Stimulated activated CD8-positive, alpha-beta memory T cell treated with anti-CD3 and anti-CD28 coated beads, Interleukin-15, amount 100 ng/mL, for 24 hours (primary cell): ENCODE measurements at places on chromosomes 4 and X.

- no peak for DNase-seq
These were observed 8.0 kb downstream of the PPARGC1A start for GRCh38 chr4:23881674-23882337.

DNA sequence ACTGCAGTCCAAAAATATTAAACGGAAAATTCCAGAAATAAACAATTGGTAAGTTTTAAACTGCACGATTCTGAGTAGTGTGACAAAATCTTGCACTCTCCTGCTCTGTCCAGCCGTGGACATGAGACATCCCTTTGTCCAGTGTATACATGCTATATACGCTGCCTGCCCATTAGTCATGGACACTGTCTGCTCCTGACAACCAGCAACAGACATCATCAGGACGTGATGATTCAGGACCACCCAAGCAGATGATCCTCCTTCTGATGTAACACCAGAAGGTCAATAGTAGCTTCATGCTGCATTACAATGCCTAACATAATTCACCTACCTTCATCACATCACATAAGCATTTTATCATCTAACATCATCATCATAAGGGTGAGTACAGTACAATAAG, 36.3 kb downstream of the ATRX start:
- no peak for DNase-seq

DNA sequence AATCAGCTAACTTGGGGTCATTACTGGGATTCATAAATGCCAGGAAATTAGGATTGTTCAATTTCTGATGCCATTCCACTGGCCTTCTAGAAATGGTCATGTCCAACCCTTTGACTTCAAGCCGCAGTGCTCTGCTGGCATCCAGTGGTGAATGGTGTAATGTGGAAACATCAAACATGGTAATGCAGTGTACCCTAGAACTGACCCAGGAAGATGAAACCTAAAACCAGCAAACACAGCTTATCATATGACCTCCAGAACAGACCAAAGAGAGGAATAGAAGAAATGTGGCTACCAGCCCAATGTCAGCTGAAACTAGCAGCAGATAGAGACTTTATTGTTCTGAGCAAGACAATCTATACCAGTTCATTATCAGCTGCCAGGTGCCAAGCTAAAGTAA, 13.8 kb downstream of the CXCL13 start:
- DNase-seq, result no peak

DNA sequence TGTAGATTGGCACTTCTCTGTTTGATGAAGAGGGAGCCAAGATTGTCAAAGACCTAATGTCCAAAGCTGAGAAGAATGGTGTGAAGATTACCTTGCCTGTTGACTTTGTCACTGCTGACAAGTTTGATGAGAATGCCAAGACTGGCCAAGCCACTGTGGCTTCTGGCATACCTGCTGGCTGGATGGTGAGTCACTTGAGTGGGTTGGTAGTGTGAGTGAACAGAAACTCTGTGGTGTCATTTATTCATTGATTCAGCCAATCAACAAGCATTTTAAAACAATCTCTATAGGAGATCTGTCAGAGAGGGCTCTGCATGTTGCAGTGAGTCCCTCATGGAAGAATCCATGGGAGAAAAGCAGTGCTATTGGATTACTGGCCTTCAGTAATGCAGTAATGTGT, 16.3 kb downstream of the TAF9B start:
- no peak for DNase-seq

DNA sequence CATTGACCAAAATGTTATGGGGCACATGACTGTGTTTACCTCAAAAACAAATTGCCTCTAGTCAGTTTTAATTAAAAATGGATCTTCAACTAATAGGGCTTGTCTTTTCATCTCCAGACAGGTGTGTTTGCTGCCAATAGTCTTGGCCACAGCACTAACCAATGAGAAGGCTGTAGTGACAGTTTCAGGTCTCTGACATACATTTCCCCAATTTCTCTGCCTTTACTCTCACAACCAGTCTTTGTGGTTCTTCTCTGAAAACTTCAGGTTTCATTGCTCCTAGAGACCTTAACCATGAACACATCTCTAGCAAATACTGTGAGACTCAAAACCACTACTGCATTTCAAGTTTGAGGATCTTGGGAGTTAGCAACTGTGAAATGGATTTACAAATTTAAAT, 3.5 kb upstream of the EDNRA start:
- no peak for DNase-seq

GRCh38 chr4:2365913-2366210, 52.6 kb downstream of the ZFYVE28 start:
- DNase-seq, result no peak

DNA sequence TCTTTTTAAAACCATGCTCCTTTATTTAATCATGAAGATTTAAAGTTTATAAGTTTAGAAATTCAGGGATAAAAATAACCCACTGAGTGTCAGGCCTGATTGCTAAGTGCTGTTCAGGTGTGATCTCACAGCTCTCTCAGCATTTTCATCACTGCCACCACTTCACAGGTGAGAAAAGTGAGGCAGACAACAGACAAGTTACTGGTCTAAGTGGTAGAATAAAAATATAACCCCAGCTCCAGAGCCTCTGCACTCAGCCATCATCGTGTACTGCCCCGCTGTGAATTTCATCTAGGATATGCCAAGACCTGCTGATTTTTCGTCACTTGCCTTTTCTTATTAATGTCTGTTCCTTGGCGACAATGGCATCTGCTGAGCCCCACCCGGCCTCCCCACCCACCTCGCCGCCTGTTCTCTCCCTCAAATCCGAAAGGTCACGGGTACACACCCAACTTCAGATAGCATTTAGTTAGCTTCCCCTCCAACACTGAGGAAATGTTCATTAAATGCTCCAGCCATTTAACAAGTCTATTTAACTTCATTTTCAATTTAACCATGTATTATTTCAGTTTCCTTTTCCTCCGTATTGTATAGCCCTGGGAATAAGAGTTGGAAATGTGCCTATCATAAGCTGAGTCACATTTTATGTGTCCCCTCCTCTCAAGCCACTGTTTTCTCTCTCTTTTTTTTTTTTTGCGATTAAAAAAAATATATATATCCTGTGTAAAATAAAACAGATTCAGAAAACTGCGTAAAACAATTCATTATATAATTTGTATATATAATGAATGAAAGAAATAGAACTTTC, 236.5 kb downstream of the CBR4 start:
- DNase-seq, result no peak

DNA sequence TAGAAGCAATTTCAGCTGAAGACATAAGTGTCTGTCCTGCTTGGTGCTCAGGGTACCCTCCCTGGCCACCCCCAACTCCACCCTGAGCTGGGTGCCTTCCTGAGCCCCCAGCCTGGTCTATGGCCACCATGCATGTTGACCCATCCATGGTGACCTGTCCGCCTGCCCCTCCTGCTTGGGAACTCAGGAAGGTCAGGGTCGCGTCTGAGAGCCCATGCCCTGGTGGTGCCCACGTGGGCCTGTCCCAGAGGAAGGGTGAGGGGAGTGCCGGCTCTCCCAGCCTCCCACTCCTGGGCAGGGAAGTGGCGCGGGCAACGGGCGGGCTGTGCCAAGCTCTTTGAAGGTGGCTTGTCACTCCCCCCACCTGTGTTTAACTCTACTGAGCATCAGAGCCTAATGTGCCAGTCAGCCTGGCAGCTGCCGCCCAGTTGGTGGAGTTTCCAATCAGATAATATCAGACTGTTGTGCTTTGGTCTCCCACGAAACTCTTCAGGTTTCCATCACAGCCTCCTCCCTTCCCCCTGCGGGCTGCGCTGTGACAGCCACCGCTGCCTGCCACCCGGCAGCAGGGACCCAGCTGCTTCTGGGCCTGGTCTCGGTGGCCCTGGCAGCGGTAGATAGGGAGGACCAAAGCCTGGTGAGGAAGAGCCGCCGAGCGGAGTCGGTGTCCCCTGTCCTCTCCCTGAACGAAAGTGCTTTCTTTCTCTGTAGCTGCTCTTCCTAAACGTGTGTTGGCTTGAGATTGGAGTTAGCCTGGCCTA, 4.8 kb downstream of the SH3BP2 start:
- DNase-seq, result no peak

DNA sequence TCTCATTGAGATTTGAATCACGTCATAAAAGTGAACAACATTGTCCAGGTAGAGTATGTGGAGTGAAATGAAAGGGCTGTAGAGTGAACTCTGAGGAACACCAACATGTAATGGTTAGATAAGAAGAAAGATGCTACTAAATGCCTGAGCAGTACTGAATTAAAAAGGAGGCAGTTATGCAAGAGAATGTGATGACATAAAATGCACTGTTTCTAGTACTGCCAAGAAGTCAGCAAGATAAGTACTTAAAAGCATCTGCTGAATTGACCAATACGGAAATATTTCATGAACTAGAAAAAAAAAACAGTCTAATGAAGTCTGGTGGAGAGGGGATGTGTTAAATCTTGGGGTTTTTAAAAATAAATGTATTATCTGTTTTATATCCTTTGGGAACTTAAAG, 583.8 kb upstream of the GALNT7 start:
- DNase-seq, result no peak

DNA sequence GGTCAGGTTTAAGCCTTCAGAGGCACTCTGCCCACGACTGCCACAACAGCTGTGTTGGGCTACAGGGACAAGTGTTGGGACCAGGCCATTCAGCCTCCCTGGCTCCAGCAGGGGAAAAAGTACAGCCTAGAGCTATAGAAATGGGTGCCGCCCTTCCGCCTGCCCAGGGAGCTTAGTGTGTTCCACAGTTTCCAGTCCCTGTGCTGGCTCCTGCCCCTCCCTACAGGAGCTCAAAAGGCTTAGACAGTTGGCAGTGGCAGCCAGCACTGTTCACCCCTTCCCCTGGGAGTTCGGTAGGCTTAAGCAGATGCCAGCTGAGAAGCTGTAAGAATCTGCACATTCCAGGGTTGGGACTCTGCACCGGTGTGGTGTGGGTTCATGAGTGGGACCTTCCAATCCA, 408.2 kb upstream of the INTU start:
- no peak for DNase-seq

- no peak for DNase-seq
These were observed 14.6 kb downstream of the DDX3X start for GRCh38 chrX:41348551-41348950.

- DNase-seq, result no peak
These were observed 274.6 kb downstream of the DHRSX start for GRCh38 chrX:2226182-2226581.

- no peak for DNase-seq
These were observed 153.4 kb downstream of the PPARGC1A start for GRCh38 chr4:23736466-23736865.

GRCh38 chr4:179709961-179710624, 2267.9 kb upstream of the AGA start:
- no peak for DNase-seq

DNA sequence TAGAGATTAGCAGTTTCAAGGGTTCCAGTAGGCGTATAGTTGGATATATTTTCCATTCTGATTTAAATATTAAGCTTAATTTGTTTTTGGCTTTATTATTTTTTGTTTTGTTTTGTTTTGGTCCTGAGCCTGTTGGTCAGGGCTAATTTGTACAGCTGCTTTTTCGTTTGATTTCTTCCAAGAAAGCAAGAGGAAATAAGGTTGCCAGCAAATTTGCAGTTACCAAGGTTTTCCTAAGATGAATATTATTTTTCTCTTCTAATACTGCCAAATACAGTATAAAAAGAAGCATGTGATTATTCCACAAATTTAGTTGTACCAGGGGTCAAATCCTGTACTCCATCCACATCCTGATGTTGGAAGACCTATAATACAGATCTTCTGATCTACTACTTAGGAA, 24.9 kb downstream of the PLAC1 start:
- DNase-seq, result no peak

GRCh38 chr4:80125252-80126177, 52.5 kb upstream of the ANTXR2 start:
- no peak for DNase-seq

DNA sequence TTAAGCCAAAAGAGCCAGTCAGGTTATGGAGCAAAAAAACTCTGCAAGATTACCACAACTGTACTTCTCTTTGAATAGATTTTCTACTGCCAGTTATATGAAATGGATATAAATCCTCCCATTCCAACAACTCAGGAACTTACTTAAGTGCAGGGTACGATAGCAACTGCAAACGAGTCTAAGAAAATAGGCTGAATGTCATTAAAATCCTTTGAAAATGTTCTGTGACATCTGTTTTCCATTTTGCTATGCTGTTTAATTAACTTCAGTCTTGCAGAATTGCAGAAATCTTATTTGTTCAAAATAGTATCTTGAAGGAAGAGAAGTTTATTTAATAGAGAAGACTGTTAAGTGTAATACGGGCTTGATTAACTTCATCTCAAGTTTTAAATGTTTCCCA, 243.8 kb downstream of the PALLD start:
- DNase-seq, result no peak

DNA sequence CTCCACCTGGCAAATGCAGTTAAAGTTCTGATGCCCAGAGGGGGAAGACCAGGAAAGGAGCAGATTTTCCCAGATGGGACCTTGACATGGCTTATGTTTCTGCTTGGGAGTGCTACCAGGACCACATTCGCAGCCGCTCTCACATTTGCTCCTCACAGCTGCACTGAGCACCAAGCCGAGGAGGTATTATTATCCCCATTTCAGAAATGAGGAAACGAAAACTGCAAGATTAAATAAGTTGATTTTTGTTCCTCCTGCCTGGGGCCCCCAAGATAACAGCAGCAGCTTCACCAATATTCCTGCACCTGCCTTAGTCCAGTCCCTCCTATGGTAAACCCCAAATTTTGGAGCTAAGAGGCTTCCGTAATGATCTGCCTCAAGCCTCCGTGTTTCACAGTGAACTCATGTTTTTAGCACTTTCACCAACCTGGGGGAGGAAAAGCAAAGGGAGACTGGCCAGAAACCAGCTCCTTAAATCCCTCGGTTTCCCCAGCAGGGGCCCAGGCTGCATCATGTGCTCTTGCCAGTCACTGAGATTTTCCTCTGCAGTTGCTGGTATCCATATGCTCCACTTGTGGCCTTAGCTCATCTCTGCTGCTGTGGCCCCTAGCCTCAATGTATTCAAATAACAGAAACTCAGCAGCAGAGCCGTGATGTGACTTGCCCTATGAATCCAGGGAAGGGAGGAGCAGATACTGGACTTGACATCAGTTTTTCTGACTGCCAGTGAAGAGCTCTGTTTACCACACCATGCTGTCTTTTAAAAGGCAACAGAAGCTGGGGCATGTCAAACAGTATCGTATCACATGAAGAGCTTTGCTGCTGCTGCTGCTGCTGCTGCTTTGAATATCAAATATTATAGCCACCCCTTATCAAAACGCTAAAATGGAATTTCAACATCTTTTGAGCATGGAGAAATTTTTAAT, 95.5 kb upstream of the KLHL13 start:
- DNase-seq, result no peak

DNA sequence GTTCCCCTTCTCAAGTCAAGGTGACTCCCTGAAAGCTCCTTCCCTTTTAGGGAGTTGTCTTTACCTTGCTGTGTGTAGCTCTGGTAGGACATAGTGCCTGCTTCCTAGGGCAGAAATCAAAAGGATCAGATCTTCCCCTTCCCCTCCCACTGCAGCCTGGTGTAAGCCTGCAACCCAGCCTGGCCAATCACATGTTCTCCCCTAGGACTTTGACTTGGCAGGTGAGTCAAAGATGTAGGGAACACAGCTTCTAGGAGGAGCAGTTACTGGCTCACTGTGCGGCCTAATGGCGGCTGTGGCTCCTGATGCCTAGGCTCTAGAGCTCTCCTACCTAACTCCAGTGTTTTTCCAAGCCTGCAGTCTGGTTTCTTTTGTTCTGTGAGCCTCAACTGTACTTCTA, 103.9 kb downstream of the AASDH start:
- no peak for DNase-seq
